ENCODE measurements at places on chromosomes 5 and 9.

DNA sequence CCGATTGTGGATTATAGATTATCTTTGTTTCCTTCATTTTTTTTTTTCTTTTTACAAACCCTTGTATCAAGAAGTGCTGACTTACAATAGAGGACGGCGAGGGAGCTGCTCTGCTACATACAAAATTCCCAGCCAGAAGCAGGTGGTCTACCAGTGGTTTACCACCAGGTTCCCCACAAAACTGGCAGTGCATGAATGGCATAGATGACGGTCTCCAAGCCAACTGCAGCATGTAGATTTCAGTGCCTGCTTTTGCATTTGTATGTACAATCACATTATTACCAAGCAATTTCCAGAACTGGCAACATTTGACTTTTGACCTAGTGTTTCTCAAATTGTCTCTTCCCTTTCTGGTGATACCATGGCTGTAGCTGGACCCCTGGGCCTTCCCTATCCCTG lies 84.0 kb downstream of the ACER2 start:
- no peak for DNase-seq

DNA sequence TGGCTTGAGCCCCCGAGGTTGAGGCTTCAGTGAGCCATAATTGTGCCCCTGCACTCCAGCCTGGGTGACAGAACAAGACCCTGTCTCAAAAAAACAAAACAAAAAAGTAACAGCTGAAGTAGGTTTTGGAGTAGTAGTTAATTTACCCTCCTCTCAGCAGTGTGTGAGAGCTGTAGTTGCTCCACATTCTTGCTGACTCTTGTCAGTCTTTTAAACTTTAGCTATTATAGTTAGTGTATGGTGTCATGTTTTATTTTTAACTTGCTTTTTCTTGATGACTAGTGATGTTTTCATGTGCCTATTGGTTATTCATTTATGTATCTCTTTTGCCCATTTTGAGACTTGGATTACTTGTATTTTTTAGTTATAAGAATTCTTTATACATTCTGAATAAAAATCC lies 52.9 kb upstream of the DHFR start:
- peak; percentile 8 for DNase-seq

GRCh38 chr9:127763918-127764384 lies 14.5 kb downstream of the SH2D3C start:
- no peak for DNase-seq

DNA sequence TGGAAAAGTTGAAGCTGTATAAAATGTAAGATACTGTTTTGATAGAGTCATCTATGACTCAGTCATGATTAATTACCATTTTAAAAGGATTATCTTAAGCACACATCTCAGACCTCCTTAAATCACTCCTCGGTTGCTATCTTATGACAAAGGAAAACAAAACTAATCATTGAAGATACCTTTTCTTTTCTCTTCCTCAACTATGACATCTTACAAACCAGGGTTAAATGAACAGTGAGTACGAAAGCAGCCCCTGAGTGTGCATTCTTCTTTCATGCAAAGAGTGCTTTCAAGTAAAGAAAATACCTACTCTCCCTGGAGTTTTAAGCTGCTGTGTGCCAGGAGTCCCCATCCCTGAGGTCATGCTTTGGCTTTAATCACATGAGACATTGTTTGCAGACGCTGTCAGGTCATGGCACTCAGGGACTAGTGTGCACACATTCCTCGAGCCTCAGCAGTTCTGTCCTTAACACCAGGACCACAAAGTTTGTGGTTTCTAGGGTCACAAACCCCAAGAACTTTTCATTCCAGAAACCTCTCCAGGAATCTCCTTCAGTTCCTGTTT lies 86.7 kb upstream of the ICE1 start:
- peak; percentile 15 for DNase-seq

DNA sequence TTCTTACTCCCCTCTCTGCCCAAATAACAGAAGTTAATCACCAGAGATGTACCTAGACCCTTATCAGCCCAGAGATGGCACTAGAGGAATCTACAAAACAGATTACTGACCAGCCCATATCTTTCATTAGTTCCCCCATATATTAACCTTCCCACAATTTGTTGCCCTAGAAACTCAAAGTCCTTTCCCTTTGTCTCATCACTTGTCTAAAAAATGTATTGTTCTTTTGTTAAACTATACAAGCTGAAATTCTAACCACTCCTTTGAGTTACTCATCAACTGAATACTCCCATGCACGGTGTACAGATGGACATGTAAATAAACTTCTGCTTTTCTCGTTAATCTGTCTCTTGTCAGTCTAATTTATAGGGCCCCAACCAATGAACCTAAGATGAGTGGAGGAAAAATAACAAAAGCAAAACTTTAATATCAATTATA lies 130.9 kb downstream of the CCDC192 start:
- DNase-seq, result no peak

DNA sequence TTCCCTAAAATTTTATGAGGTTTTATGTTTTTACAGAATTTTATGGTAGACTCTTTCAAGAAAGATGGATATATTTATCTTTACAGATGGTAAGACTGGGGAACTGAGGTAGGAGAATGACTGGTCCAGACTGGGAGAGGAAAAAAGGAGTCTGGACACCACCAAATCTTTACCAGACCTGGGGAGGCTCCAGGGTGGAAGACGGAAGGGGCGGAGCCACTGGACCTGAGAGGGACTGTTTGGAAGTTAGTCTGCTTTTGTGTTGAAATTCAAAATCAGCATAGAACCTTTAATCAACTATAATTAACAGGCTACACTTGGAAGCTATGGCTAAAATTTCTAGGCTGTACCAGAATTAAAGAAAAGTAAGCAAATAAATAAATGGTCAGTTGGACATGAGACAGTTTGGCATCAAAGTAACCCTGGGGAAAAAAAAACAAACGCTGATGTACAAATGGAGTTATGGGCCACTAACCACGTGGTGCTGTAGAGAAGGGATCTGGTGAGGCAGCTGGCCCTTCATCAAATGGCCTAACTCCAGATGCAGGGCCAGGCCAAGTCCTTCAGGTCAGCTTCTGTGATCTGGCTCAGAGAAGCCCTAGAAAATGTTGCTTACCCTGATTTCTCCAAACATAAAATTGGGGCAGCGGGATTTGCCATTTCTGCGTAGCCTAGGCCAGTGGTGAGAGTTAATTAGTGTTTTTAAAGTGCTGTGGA lies 155.1 kb downstream of the ARSB start:
- DNase-seq, result peak; percentile 31
